ENCODE measurements at places on chromosomes 1 and 21.

DNA sequence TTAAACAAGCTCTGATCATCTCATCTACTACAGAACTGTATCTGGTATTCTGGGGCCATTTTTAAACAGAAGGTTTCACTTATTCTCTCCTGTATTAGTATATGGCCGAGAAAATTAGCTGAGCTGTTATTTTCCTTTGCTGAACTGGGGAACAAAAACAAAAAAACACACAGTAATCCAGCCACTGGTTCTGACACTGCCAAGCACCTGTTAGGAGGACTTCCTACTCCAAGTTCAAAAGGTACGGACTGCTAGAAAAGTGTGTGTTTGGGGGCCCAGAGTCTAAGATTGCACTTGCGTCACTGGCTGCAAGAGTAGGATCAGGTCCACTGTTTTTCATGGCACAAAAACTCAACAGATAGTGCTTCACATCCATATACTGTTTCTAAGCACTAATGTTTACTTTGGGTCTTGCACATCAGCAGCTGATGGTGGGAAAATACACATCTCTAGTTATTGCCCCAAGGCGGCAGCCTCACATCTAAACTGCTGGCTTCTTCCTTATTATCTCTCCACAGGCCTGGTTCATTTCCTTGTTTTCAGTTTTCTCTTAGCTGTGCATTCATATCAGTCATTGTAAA, 226.1 kb downstream of the FGGY start:
- no peak for DNase-seq

- no peak for DNase-seq
Observed at GRCh38 chr1:32900956-32901822, at the start of gene TMEM54. TMEM54 (minus strand) TSS chr1:32901389; CDS start chr1:32901238, 151 bp downstream.

DNA sequence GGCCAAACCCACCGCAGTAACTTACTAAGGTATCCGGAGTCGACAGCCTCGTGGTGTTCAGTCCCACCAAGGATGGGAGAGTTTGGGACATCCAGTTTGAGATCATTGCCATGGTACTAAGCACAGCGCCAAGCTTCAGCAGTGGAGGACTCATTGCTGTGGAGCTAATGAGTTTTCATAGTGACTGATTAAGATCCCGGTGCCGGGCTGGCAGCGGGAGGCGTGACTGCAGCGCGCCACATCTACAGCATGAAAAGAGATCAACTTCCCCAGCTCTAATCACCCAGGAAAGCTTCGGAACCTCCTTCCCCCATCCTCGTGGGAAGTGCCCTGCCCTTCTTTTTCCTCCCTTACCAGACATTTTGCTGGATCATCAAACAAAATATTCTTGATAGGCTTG, 149.9 kb downstream of the OLFM3 start:
- no peak for DNase-seq

- DNase-seq: no peak
Observed at GRCh38 chr21:24852610-24853195, 754.6 kb downstream of the MRPL39 start.

GRCh38 chr1:42192106-42192505, 27.6 kb upstream of the GUCA2A start:
- DNase-seq: no peak

GRCh38 chr1:10651793-10652192, 144.7 kb downstream of the CASZ1 start:
- no peak for DNase-seq

DNA sequence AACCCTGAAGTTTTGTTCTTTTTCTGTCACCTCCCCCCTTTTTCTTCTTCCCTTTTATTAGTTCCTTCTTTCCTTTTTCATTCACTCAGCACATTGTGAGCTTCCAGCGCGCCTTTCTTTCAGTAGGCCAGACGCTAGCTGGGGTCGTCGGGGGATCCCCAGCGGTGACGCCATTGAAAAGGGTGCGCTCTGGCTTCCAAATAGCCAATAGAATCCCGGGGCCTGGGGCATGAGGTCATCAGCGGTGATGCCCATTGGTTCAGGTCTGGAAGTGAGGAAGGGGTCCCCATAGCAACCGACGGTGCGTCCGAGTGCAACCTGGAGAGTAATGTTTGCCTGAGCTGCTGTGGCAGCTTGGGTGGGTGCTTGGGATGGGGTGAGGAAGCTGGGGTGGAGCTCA, 6.9 kb upstream of the EFNA3 start:
- DNase-seq: no peak

- no peak for DNase-seq
Observed at GRCh38 chr1:168139070-168139469, 2.3 kb upstream of the GPR161 start.

DNA sequence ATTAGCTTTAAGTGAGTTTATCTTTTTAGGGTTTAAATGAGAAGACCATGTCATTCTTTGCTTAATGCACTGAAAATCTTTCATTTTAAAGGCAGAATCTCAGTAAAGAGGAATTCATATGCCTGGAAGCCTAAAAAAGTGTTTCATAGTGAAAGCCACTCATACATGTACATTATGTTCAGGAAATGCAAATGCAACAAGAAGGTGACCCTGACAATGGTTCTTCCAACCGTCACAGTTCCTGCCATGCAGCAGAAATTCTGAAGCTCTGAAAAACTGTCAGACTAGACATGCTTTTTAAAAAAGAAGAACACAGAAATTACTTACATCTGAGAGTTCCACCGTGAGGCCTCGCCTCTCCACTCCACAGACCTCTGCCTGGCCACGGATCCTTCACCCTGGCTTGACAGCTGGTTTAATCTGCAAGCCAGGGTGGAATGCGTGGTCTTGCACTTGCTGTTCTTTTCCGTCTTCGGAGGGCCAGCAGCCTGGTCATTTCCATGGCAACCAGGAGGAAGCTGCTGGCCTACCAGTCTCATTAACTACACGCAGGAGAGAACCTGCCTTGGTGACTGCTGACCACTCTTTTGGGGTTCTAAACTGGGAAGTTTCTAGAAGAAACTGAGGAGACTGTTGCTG, 41.8 kb upstream of the PAXBP1 start:
- DNase-seq: no peak

- no peak for DNase-seq
Observed at GRCh38 chr1:107151295-107151694, 10.5 kb downstream of the NTNG1 start.

- no peak for DNase-seq
Observed at GRCh38 chr1:86788300-86789206, 84.2 kb downstream of the SH3GLB1 start.

GRCh38 chr1:159056069-159056698, 20.4 kb downstream of the AIM2 start:
- no peak for DNase-seq

DNA sequence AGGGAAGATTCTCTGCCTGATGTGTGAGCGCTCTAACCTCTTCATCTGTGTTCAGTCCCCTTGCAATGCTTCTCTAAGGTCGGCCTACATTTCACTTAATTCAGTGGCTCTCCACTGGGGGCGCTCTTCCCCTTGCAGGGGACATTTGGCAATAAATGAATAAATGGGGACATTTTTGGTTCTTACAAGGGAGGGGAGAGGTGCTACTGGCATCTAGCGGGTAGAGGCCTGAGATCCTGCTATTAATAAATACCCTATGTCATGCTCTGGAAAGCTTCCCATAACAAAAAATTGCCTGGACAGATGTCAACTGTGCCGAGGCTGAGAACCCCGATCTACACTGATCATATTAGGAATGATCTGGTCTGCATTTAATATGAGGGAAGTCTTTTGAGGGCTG, 25.9 kb upstream of the DNAJC11 start:
- DNase-seq: no peak

DNA sequence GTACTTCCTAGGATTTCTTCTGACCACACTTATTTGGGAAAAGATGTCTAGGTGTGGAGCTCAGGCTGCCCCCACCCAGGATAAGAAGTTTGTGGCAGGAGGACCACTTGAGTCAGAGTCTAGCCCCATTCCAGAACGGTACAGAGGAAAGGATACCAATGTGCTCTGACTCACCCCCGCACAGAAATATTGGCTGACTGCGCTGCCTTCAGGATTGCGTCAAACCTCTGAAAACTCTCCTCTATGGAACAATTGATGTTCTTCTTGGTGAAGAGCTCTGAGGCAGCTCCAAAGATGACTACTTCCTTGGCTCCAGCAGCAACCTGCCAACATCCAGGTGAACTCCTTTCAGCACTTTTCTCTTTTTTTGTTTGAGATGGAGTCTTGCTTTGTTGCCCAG, 11.2 kb downstream of the HMGCL start:
- DNase-seq: no peak

- no peak for DNase-seq
Observed at GRCh38 chr1:48249868-48250267, 27.4 kb downstream of the SLC5A9 start.

DNA sequence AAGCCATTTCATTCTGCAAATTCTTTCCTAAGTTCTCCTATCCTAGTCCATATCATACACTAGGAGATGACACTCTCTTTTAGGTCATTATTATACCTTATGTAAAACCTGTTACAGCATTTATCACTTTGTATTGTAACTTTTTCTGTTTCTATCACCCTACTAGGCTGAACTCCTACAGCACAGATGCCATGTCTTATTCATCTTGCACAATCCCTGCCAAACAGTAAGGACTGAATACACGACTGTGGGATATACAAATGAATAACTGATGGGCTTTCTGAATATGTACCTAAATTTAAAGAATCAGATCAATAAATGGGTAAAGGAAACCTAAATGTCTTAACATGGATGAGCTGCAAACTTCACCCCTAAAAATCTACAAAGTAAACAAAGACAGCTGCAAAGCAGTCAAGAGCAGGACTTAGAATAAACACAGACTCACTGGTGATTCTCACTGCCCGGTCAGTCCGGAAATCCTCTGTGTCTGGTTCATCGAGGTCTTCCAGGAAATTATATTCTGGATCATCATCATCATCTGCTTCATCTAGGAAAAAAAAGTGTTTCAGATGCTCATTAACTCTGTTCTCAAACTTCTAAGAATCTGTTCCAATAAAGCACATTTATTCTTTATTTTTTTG, 62.3 kb downstream of the GON4L start:
- DNase-seq: no peak

GRCh38 chr1:87951852-87952251, 623.2 kb downstream of the LMO4 start:
- DNase-seq: no peak

- no peak for DNase-seq
Observed at GRCh38 chr1:203217668-203218067, 11.8 kb downstream of the CHIT1 start.

GRCh38 chr1:63663873-63664272, 70.7 kb downstream of the PGM1 start:
- no peak for DNase-seq

GRCh38 chr1:247857985-247858619, 1.1 kb downstream of the TRIM58 start:
- no peak for DNase-seq

DNA sequence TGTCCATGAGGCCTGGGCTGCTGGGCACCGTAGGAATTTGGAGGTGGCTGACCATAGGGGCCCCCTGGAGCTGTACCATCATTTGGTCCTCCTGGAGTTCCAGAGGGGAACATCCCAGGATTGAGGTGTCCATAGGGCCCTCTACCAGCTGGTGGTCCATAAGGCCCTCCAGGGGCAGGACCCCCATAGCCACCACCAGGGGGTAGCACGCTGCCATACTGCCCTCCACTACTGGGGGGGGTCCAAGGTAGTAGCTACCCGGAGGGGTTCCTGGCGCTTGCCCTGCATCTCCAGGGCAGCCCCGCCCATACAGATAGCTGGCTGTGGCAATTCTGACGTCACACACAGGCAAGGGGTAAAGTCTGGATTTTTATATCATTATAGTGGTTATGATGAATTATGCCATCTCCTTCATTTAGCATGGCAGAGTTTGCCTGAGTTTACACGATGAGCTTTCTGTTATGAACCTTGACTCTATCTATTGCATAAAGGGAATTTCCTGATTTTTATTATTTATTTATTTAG, 13.2 kb downstream of the MDM4 start:
- DNase-seq: no peak

DNA sequence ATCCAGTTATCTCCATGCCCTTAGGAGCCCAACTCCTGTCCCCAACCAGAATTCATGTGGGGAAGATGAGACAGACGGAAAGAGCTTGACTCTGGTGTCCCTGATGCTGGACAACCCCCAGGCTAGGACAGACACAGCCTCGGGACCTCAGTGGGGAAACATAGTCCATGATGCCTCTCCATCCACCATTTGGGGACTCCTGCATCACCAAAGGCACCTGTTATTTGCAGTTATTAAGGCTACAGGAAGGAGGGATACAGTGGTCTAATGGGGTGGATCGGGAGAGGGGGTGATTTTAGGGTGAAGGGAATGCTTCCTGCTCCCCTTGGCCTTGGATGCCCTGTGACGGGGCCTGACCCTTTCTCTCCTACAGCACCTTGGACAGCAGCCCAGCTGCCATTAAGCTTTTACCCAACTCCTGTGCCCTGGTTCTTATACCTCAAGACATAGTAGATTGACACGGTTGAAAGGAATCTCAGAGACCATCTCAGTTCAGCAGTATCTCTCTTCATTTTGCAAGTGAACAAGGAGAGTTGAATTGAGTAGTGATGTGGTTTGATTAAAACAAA, 111.6 kb downstream of the MATN1 start:
- no peak for DNase-seq
